ENCODE measurements at places on chromosomes 7 and 10. TPM values are rescaled to one million over a fixed set of nuclear protein-coding genes. Genes with fewer than 3 reads are reported as not detected.
A peak's percentile ranks its signal among the peaks of the same experiment; 100 is the strongest.

The MCM10 gene
- 15.1 TPM for total RNA-seq

- DNase-seq = peak; percentile 65
Observed at GRCh38 chr10:10677479-10677878, 340.2 kb upstream of the CELF2 start.

The CAV2 gene
- total RNA-seq = 67.2 TPM

The CPSF4 gene
- total RNA-seq = 32.6 TPM

DNA sequence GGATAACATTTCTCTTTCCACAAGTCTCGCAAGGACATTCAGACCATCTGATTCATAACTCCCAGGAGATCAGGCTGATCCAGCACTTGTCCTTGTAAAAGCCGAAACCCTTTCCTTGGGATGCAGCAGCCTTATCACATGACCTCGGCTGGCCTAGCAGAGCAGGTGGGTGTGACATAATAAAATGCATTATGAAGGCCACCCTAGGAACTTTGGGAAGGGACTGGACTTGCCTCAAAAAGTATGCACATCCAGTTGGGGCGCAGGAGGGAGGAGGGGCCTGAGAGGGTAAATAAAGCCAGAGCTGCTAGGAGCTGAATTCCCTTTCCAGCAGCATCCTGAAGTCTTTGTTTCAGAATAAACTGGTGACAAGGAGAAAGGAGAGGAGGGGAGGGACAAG, 260.8 kb downstream of the SNX13 start:
- no peak for DNase-seq

DNA sequence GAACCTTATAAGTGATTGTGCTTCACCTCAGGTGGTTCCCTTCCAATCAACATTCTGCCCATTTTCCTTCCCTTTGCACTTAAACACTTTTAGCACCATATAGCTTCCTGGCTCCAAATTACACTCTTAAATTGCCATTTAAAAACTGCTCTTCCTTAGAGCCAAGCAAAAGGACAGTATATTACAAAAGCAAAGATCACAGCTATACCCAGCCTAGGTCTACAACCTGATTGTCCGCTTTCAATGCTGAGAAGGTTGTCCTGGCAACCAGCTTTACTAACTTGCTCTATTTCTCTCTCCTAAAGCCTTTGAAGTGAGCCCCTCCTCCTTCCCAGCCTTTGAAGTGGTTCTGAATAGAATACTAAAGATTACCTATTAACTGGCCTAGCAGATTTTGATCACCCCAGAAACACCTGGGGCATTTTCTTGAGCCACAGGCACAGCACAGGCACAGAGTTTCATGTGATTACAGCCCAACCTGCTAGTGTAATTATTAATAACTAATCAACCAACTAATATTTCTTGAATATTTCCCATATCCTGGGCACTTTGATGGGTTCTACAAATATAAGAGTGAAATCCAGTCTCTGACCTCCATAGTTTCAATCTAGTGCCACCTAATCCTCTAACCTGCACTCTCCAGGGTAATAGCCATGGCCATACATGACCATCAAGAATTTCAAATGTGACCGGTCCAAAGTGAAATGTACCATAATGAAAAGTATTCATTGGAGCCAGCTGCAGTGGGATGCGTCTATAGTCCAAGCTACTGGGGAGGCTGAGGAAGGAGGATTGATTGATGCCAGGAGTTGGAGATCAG, 63.6 kb upstream of the TRIM24 start:
- DNase-seq = no peak

- DNase-seq = no peak
Observed at GRCh38 chr10:3750006-3750816, 34.8 kb downstream of the KLF6 start.

GRCh38 chr10:8316284-8316683, 261.8 kb downstream of the GATA3 start:
- DNase-seq = no peak
